H4 (cell line): ENCODE measurements at places on chromosomes 4 and X. TPM values are rescaled to one million over a fixed set of nuclear protein-coding genes. Genes with fewer than 3 reads are reported as not detected.

The LANCL3 gene
- total RNA-seq = 0.25 and 1.0 TPM in 2 replicates

The TCP11X2 gene
- 1.3 TPM in 1 of 2 replicates, not detected in the other for total RNA-seq

The ATG4A gene
- 15.3 and 18.3 TPM in 2 replicates for total RNA-seq

The APOOL gene
- total RNA-seq = 7.3 and 14.2 TPM in 2 replicates

The TCEAL5 gene
- total RNA-seq = not detected in 2 replicates

The BST1 gene
- total RNA-seq = 0.56 TPM in 1 of 2 replicates, not detected in the other

The SRD5A3 gene
- total RNA-seq = 9.1 and 22.8 TPM in 2 replicates

The DMRTC1 gene
- not detected in 2 replicates for total RNA-seq

The HS3ST1 gene
- total RNA-seq = 0.35 and 0.45 TPM in 2 replicates

The SLC10A3 gene
- total RNA-seq = 20.0 and 35.3 TPM in 2 replicates

The NR0B1 gene
- total RNA-seq = not detected in 2 replicates

The TACC3 gene
- 22.3 and 22.6 TPM in 2 replicates for total RNA-seq

The PCYT1B gene
- 0.10 and 0.46 TPM in 2 replicates for total RNA-seq

The NXF2 gene
- 0.15 TPM in 1 of 2 replicates, not detected in the other for total RNA-seq

The PAK3 gene
- 0.56 and 0.68 TPM in 2 replicates for total RNA-seq

The MAGEA8 gene
- not detected in 2 replicates for total RNA-seq

The CXCL3 gene
- 0.53 and 3.8 TPM in 2 replicates for total RNA-seq

The NCAPG gene
- 42.6 and 48.4 TPM in 2 replicates for total RNA-seq

The SNX12 gene
- 62.4 and 77.0 TPM in 2 replicates for total RNA-seq

The ATP2B3 gene
- total RNA-seq = not detected in 2 replicates

The RLIM gene
- 35.1 and 43.2 TPM in 2 replicates for total RNA-seq

The HTN3 gene
- total RNA-seq = not detected in 2 replicates

The RTL9 gene
- 0.04 and 0.15 TPM in 2 replicates for total RNA-seq

The PRRG1 gene
- total RNA-seq = 14.5 and 24.0 TPM in 2 replicates

The ITIH6 gene
- total RNA-seq = not detected in 2 replicates

The STARD8 gene
- 2.7 and 3.1 TPM in 2 replicates for total RNA-seq

The AKAP4 gene
- total RNA-seq = not detected in 2 replicates

The CT55 gene
- 0.47 and 0.87 TPM in 2 replicates for total RNA-seq

The CEP135 gene
- total RNA-seq = 2.3 and 5.2 TPM in 2 replicates

The GAGE12H gene
- not detected in 2 replicates for total RNA-seq

The TREX2 gene
- total RNA-seq = 1.2 TPM in 1 of 2 replicates, not detected in the other

The CCNA2 gene
- total RNA-seq = 119 and 132 TPM in 2 replicates

The MAML3 gene
- total RNA-seq = 0.21 and 0.43 TPM in 2 replicates

The CFAP97 gene
- 17.6 and 27.7 TPM in 2 replicates for total RNA-seq

The SPON2 gene
- total RNA-seq = 4.5 and 12.0 TPM in 2 replicates

The TSPAN6 gene
- total RNA-seq = 44.1 and 53.5 TPM in 2 replicates

The NPY1R gene
- 1.3 and 2.0 TPM in 2 replicates for total RNA-seq

The MAB21L2 gene
- total RNA-seq = 52.5 and 54.5 TPM in 2 replicates

The GPR78 gene
- total RNA-seq = 0.41 TPM in 1 of 2 replicates, not detected in the other
